ENCODE measurements at places on chromosomes 16 and 17. TPM values are rescaled to one million over a fixed set of nuclear protein-coding genes. Genes with fewer than 3 reads are reported as not detected.
A peak's percentile ranks its signal among the peaks of the same experiment; 100 is the strongest.

DNA sequence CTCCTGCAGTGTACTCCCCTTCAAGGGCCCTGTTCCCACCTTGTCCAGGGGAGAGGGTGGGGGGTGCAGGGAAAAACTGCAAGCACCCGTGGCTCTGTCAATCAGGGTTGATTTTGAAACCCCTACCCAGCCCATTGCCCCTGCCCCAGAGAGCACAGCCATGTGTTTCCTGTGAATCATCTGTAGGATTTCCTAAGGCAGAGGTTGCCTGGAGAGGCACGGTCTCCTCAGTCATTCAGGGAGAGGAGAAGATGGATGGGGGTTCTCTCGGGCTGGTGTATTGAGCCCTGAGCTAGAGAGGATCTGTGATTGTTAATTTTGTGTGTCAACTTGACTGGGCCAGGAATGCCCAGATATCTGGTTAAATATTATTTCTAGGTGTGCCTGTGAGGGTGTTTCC lies 3.5 kb upstream of the AGRP start:
- no peak overlapping the region for H3K4me3 ChIP-seq
- H3K4me1 ChIP-seq, result peaks cover 16% of the 10 kb centered on the region
- H3K27ac ChIP-seq, result no peak overlapping the region

- peaks cover 10% of the 10 kb centered on the region for H3K27me3 ChIP-seq
- peaks cover 6% of the 10 kb centered on the region for H3K4me1 ChIP-seq
- no peak for DNase-seq
- H3K27ac ChIP-seq, result no peak overlapping the region
- H3K4me3 ChIP-seq, result no peak overlapping the region
Measured at GRCh38 chr17:36859706-36860105, 77.6 kb upstream of the LHX1 start.

GRCh38 chr17:74390680-74391653 lies 23.7 kb downstream of the GPR142 start:
- H3K27ac ChIP-seq, result no peak overlapping the region
- no peaks in the 10 kb centered on the region for H3K36me3 ChIP-seq
- peaks cover 11% of the 10 kb centered on the region for H3K4me1 ChIP-seq
- H3K4me3 ChIP-seq, result no peak overlapping the region

DNA sequence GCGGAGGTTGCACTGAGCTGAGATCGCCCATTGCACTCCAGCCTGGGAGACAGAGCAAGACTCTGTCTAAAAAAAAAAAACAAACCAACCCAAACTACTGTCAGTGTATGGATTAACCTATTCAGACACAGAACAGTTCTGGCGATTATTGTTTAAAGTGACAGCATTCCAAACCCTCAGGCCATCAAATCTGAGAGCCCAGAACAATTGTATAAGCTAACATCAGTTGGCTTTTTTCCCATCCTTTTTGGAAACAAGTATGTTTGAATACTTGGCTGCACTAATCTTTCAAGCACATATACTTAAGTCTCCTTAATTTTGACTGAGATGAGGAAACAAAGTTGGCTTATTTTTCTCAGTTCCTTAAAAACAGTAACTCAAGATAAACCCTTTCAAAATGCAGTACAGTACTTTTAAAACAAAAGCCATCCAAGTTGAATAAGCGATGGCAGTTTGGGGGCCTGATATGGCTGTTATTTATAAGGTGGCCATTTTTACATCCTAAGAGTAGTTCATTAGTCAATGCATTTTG lies 1.4 kb downstream of the ZSWIM7 start:
- H3K27me3 ChIP-seq, result no peaks in the 10 kb centered on the region
- H3K36me3 ChIP-seq, result peaks cover 21% of the 10 kb centered on the region
- H3K4me3 ChIP-seq, result peak overlapping the region; percentile 80
- peak overlapping the region; percentile 97 for H3K27ac ChIP-seq

The DLX3 gene
- total RNA-seq, result 1.5 TPM

The PDF gene
- total RNA-seq, result 14.4 TPM

- DNase-seq, result no peak
- no peak overlapping the region for H3K27ac ChIP-seq
- H3K4me1 ChIP-seq, result no peaks in the 10 kb centered on the region
- no peaks in the 10 kb centered on the region for H3K27me3 ChIP-seq
Measured at GRCh38 chr17:80362428-80363119, 52.4 kb upstream of the ENDOV start.

DNA sequence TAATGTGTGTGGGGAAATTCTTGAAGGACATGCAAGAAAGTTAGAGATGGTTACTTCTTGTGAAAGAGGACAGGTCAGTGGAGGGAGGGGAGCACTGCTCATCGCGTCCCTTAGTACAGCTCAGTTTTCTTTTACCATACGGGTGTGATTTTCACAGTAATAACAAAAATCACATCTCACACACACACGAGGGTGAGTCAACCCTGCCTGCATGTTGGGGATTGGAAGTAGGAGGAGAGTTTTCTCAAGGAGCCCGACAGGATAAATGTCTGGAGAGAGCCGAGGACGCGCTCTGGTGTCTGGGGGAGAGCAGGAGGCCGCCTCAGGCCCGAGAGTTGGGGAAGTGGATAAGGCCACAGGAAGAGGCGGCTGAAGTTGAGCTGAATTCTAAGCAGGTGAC lies 16.4 kb downstream of the PLCD3 start:
- DNase-seq, result no peak
- no peaks in the 10 kb centered on the region for H3K4me1 ChIP-seq
- no peak overlapping the region for H3K4me3 ChIP-seq

The FOXN1 gene
- total RNA-seq, result 0.07 TPM

DNA sequence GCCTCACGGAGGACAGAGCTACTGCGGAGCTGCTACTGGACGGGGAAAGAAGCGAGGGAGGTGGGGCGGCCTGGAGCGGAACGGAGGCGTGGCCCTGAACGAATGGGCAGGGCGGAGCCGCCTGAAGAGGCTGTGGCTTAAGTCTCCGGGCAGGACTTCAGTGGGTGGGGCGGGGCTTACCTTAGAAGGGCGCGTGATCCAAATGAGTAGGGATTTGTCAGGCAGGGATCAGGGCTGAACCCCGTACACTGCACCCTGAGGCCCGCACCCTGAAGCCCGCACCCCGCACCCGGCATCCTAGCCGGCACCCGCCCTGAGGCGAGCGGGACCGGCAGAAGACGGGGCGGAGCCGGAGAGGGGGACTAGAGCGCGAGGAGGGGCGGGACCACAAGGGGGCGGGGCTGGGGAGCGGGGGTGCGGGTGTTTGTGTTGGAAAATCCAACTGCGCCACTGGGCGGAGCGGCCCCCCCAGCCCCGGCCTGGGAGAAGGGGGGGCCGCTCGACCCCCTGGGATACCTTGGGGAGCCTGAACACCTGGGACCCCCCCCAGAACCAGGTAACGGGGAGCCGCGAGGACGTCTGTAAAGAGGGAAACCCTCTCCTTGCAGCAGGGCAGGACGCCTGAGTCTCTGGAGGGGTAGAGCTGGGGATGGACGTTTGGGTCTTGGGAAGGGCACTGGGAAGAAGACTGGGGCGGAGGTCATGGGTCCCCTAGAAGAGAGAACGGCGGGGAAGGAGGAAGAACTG lies at the start of gene KDM6B:
KDM6B (plus strand) TSS at position 423 of the 747 bp plus-strand sequence. CDS start 11,338 bp downstream, outside the sequence.
- H3K27me3 ChIP-seq, result peaks cover 33% of the 10 kb centered on the region
- peak; percentile 76 for DNase-seq
- peaks cover 29% of the 10 kb centered on the region for H3K4me1 ChIP-seq
- H3K4me3 ChIP-seq, result peak within 1 kb of the TSS; percentile 90

DNA sequence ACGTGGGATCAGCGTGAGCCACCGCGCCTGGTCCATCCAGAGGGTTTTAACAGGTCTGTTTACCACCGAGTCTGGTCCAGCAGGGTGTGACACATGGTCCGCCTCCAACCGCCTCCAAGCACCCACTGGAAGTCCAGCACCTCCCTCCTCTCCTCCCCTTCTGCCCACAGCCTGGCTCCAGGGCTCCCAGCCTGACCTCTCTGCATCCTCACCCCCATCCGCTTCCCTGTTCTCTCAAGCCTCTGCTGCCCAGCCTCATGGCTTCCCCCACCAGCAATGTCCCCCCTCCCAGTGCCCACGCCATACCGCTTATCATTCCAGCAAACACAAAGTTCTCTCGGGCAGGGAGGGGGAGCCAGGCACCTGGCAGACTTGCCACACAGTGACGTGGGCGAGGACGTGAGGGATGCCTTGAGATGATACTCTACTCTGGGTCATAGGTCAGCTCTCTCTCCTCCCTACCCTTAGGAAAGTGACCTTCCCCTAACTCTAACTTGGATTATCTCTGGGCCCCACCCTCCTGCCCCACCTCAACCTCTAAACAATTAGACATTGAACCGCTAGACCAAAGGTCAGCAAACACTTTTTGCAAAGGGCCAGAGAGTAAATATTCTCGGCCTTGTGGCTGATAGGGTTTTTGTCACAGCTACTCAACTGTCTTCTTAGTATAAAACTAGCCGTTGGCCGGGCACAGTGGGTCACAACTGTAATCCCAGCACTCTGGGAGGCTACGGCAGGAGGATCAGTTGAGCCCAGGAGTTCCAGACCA lies 23.1 kb downstream of the CDC42EP4 start:
- DNase-seq, result no peak
- peaks cover 11% of the 10 kb centered on the region for H3K36me3 ChIP-seq
- no peaks in the 10 kb centered on the region for H3K27me3 ChIP-seq
- H3K4me1 ChIP-seq, result peaks cover 59% of the 10 kb centered on the region

The MRPL58 gene
- 26.5 TPM for total RNA-seq
